Stimulated activated CD8-positive, alpha-beta memory T cell treated with anti-CD3 and anti-CD28 coated beads, Interleukin-7, amount 100 ng/mL, for 4 hours (primary cell): ENCODE measurements at places on chromosomes 5 and 9.

GRCh38 chr5:1338196-1338490, 6.8 kb downstream of the CLPTM1L start:
- DNase-seq: no peak

- DNase-seq: no peak
Observed at GRCh38 chr5:177256296-177256695, 47.2 kb downstream of the RAB24 start.

GRCh38 chr5:151104795-151105194, 24.0 kb upstream of the TNIP1 start:
- no peak for DNase-seq

GRCh38 chr5:52789378-52789777, 1.7 kb downstream of the ITGA1 start:
- no peak for DNase-seq

GRCh38 chr5:146561711-146562110, 45.7 kb upstream of the GPR151 start:
- DNase-seq: no peak

DNA sequence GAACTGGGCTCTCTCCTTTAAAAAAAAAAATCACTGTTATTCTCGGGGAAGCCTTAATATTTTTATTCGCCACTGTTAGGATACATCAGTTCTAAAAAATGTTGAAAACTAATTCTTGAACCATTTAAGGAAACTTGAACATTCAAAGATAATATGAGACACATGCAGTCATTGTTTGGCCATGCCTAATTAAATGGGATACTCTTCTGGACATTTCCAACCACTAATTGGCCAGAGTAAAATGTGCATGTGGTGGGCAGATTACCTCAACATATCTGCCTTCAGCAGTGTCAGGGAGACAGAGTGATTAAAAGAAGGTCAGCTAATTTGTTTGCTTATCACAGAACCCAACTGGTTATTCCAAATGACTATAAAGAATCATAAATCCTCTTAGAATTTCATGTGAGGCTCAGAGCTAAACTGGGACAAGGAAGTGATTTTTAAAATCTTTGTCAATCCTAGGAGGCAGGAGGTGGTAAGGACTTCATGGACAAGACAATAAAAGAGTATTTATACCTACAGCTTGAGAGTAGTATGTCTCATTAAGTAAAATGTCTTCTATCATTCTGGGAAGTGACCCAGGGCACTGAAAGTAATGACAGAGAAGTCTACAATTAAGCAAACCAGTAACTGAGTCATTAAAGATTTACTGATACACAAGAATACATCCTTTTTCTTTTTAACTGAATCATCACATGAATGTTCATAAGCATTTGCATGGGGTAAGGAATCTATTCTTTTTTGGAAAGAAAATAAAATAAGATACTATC, 242.9 kb upstream of the TRPM3 start:
- no peak for DNase-seq
